Cerebellum (tissue), 4 donors: ENCODE measurements at places on chromosomes 4 and X. TPM values are rescaled to one million over a fixed set of nuclear protein-coding genes. Genes with fewer than 3 reads are reported as not detected.
A peak's percentile ranks its signal among the peaks of the same experiment; 100 is the strongest.

DNA sequence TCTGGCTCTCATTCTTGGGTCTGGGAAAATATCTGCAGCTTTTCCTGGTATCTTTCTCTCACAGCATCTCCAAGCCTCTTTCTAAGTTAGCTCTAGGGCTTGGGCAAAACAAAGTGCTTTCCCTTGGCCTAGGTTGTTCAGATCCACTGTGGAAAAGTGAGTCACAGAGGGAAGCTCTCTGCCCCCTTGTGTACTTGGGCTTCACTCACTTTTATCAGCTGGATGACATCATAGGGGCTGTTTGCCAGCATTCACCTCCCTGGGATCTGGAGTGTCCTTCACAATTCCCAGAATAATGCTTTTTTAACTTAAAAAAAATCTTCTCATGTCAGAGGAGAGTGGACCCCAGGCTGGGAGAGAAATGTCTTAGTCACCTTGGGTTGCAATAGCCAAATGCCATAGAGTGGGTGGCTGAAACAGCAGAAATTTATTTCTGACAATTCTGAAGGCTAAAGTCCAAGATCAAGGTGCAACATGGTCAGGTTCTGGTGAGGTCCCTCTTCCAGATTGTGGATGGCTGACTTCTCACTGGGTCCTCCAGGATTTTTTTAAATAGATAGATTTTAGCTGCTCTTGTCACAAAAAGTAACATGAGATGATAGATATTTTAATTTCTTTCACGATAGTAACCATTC is 247.8 kb downstream of the SH2D1A start:
- no peak for DNase-seq

GRCh38 chr4:88857588-88857987 is 160.0 kb upstream of the NAP1L5 start:
- DNase-seq, result no peak

DNA sequence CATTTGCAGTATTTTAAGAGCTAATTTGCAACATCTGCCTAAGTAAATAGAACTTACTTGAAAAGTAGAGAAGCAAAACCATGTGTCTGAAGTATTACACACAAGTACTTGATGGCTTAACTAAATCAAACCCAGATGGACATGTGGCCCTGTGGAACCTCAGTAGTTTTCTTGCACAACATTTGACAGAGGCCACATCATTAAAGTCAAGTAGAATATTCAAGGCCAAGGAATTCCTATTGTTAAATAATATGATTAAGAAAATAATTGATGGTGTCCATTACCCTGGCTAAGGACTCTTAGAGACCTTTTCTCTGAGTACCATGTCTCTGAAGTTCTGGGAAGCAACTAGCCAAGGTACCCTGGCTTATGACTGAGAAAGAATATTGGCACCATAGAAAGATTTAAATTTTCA is 135.4 kb upstream of the OTUD4 start:
- no peak for DNase-seq

- no peak for DNase-seq
These were observed 116.9 kb downstream of the RAB28 start for GRCh38 chr4:13367244-13367643.

- DNase-seq, result peak; percentile 3
These were observed 215.3 kb upstream of the CTSO start for GRCh38 chr4:156169011-156169410.

DNA sequence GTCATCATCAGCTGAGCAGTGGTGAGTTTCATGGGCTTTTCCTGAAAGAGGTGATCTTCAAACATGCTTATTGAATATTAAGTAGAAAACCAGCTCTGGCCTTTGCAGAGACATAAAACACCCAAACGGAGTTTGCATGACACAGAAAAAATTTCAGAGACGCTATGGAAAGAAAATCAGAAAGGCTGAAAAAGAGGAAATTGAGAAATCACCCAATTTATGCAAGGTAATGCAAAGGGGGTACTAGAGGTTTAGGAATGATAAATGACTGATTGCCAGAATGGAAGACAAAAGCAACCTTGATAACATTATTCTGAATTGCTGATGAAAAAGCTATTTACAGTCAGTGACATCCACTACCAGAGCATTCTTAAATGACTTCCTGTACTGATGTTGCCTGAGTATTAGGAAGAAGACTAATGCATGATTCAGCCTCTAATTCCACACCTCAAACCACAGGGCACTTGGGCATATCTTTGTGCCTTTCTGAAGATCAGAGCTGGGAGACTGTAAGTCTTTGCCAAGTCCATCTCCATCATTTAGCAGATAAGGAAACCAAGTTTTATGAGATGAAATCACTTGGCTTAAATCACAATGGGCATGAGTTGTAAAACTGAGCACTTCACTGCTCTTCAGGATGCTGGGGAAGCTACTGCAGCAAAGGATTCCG is 565.7 kb downstream of the PPARGC1A start:
- no peak for DNase-seq

The GYPE gene
- 0.73 TPM for total RNA-seq

DNA sequence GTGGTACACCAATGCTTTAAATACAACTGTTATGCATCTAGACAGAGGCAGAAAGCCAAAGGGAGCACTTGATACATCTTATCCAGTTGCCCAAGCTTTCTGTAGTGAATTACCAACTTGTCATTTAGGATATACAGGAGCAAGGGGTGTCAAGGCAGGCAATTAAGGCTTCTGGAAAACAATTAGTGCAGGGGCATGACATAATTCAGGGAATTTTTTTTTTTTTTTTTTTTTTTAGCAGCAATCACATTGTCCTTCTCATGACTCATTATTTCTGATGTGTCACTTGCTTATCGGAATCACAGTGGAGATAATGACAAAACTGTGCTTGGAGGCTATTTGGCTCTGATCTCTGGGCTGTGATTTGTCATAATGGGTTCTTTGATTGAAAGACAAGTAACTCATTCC is 259.5 kb downstream of the ARHGAP24 start:
- no peak for DNase-seq

DNA sequence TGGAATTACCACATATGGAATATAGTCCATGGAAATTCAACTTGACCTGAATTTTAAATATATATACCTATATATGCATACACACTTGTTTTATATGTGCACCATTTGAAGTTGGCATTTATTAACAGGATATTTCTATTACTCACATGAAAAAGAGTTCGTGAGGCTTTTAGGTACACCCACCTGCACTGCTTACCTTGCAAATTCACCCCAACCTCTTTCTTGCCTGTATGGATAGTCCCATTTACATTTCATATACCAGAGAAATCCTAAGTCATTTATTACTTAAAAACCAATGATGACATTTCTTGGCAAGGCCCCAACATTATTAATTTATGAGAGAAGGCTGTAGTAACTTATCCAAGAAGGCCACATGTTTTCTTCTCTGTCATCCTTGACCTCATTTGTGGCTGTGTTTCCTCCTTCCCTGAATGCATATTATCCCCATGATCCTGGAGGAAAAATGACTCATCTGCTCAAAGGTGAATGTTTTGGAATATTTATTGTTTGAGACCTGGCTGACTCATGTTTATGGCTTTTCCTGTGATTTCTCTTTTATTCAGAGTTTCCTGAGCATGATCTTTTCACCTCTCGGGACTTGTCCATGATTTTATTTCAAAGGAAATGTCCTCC is 62.2 kb upstream of the FAM241A start:
- no peak for DNase-seq

The ALAS2 gene
- total RNA-seq, result 25.7 TPM

GRCh38 chr4:159014859-159015258 is 88.0 kb upstream of the RAPGEF2 start:
- DNase-seq, result no peak

The ZNF157 gene
- total RNA-seq, result 5.4 TPM

GRCh38 chr4:102736636-102737549 is 23.9 kb downstream of the MANBA start:
- no peak for DNase-seq

The FOXR2 gene
- not detected for total RNA-seq

- DNase-seq, result no peak
These were observed 274.5 kb downstream of the GPAT3 start for GRCh38 chr4:83810428-83810827.

DNA sequence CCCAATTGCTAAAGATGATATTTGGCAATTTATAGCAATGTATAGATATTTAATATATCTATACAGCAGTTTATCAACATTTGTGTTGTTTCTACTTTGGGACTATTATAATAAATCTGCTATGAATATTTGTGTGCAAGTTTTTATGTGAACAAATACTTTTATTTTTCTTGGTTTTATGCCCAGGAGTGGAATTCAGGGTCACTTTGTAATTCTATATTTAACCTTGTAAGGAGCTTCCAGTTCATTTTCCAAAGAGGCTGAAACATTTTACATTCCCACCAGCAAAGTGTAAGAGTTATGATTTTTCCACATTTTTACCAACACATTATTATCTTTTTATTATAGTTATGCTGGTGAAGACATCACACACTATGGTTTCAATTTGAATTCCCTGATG is 801.3 kb downstream of the PCDH18 start:
- no peak for DNase-seq

GRCh38 chr4:10639664-10640063 is 44.9 kb downstream of the CLNK start:
- DNase-seq, result no peak

The CT45A6 gene
- not detected for total RNA-seq

The HTN1 gene
- total RNA-seq, result not detected

The IL13RA2 gene
- 1.5 TPM for total RNA-seq

DNA sequence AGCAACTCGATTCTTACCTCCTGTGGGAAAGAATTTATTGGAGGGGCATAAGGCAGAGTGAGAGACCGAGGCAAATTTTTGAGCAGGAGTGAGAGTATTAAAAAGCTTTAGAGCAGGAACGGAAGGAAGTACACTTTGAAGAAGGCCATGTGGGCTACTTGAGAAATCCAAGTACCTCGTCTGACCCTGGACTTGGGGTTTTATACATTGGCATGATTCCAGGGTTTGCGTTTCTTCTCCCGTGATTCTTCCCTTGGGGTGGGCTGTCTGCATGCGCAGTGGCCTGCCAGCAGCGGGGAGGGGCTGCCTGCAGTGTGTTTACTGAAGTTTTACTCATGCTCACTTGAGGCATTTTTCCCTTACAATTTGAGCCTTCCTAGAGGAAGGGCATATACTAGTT is 3.4 kb downstream of the GALNT7 start:
- no peak for DNase-seq

DNA sequence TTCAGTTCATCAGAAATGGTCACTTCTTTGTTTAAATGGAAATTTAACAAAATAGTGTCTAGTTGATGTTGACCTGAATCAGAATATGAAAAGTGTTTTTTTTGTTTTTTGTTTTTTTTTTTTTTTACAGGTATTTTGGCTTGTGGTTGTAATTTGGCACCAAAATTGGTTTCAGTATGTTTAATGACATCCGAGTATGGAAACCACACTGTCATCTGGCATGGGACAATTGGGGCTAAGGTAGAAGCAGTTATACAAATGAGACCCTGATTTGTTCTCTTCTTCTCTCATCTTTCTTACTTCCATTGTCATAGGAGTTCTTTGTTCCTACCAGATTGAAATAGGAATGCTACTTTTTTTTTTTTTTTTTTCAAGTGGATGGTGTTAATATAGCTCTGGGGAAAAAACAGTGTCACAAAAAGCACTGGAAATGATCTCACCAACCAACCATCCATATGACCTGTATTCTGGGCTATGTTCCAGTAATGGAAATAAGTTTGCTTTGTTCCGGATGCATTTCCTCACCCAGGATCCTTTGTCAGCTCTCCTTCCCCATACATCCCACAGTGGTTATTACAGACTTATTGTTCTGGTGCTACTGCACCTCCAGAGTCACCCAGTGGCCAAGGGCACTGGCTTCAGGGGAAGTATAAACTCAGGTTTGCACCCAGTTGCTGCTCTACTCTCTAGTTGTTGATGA is 95.8 kb downstream of the ATXN3L start:
- no peak for DNase-seq

The CT45A5 gene
- total RNA-seq, result not detected

The MAGEA11 gene
- total RNA-seq, result not detected

GRCh38 chr4:40547789-40548132 is 81.9 kb downstream of the RBM47 start:
- DNase-seq, result no peak
